Right atrium auricular region (tissue), 2 donors: ENCODE measurements at places on chromosomes 16 and 17. TPM values are rescaled to one million over a fixed set of nuclear protein-coding genes. Genes with fewer than 3 reads are reported as not detected.

GRCh38 chr17:40952661-40953060 lies 14.1 kb downstream of the KRT39 start:
- H3K4me1 ChIP-seq, result no peaks in the 10 kb centered on the region
- no peaks in the 10 kb centered on the region for H3K36me3 ChIP-seq
- DNase-seq, result no peak
- no peak overlapping the region for H3K27ac ChIP-seq

- DNase-seq, result peak; percentile 82
- H3K27me3 ChIP-seq, result no peaks in the 10 kb centered on the region
- no peaks in the 10 kb centered on the region for H3K4me1 ChIP-seq
Measured at GRCh38 chr17:57243171-57243622, 13.1 kb upstream of the MSI2 start.

GRCh38 chr17:43945074-43945829 lies 3.0 kb upstream of the PPY start:
- no peaks in the 10 kb centered on the region for H3K27me3 ChIP-seq
- H3K4me1 ChIP-seq, result no peaks in the 10 kb centered on the region
- no peak for DNase-seq
- H3K4me3 ChIP-seq, result no peak overlapping the region

DNA sequence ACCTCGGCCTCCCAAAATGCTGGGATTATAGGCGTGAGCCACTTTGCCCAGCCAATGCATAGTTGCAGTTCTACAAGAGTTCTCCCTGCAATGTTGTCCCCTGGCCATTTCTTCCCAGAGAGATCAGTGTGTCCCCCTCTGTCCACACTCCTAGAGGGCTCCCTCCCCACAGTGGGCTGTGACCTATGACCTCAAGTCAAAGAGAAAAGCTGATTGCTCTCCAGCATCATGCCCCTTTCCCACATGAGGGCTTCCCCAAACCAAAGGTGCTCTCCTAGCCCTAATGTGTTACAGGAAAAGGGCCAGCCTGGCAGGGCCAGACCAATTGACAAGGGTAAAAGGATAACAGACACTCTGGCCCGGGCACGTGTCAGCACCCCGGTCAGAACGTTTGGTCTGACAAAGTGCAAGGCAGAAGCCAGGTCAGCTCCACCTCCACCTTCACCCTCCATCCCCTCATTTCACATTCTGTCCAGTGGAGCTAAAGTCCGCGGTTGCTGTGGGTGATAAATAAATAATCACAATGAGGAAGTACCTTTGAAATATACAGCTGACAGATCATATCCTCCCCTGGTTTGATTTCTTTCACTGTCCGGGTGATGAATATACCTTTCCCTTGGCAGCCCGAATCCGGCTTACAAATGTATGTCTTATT lies 17.8 kb downstream of the TTLL6 start:
- DNase-seq, result no peak
- H3K27ac ChIP-seq, result no peak overlapping the region
- H3K4me1 ChIP-seq, result no peaks in the 10 kb centered on the region

GRCh38 chr16:72985148-72985941 lies 62.6 kb downstream of the ZFHX3 start:
- H3K27ac ChIP-seq, result peak overlapping the region; percentile 71
- DNase-seq, result peak; percentile 93
- no peak overlapping the region for H3K4me3 ChIP-seq
- H3K27me3 ChIP-seq, result no peaks in the 10 kb centered on the region
- no peaks in the 10 kb centered on the region for H3K36me3 ChIP-seq
- H3K4me1 ChIP-seq, result peaks cover 58% of the 10 kb centered on the region

GRCh38 chr17:72640415-72641165 lies 451.9 kb downstream of the SLC39A11 start:
- no peaks in the 10 kb centered on the region for H3K36me3 ChIP-seq
- no peaks in the 10 kb centered on the region for H3K27me3 ChIP-seq
- H3K4me3 ChIP-seq, result no peak overlapping the region
- H3K4me1 ChIP-seq, result no peaks in the 10 kb centered on the region

DNA sequence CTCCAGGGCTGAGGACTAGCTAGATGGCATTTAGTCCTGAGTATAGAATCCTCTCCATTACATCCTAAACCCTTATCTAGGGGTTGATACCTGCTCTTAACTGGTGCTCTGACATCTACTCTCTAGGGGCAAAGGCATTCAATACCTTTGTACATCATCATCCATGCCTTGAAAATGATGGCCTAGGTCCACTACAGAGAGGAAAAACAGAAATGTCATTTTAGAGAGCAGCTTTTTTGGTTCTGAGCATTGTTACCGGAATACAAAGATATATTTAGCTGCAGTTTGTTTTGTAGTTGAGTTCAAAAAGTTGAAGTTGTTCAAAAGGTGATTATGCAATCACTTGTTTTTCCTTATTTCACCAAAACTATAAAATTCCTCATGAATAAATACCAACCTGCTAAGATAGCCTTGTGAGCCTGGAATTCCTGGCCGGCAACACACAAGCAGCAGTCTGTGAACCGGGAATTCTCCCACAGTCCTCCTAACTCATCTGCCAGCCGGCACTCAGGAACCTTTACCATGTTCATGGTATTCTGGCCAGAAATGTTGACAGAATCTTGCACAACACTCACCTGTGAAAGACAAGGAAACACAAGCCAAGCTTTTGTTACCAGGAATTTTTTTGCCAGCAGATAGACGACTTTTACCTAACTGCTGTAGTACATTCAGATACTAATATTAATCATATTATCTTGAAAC lies 35.4 kb downstream of the NXPH3 start:
- no peak overlapping the region for H3K27ac ChIP-seq
- H3K27me3 ChIP-seq, result no peaks in the 10 kb centered on the region
- DNase-seq, result no peak
- H3K4me1 ChIP-seq, result peaks cover 22% of the 10 kb centered on the region
- peaks cover 74% of the 10 kb centered on the region for H3K36me3 ChIP-seq

DNA sequence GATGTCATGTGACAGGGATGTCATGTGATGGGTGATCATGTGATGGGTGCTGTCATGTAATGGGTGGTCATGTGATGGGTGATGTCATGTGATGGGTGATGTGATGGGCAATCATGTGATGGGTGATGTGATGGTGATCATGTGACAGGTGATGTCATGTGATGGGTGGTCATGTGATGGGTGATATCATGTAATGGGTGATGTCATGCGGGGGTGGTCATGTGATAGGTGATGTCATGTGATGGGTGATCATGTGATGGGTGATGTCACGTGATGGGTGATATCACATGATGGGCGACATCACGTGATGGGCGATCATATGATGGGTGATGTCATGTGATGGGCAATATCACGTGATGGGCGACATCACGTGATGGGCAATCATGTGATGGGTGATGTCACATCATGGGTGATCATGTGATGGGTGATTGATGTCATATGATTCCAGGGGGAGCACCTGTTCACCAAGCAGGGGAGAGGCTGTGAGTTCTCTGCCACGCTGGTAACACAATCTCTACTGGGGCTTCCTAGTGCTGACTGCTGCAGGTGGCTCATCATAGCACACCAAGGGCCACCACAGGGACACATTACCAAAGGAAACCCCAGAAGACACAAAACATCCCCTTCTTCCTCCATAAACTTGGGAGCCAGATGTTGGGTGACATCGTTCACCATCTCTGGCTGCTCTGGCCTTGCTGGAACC lies 16.5 kb downstream of the CD300LB start:
- H3K4me3 ChIP-seq, result no peak overlapping the region
- no peaks in the 10 kb centered on the region for H3K4me1 ChIP-seq
- no peak overlapping the region for H3K27ac ChIP-seq
- no peaks in the 10 kb centered on the region for H3K27me3 ChIP-seq
- no peaks in the 10 kb centered on the region for H3K36me3 ChIP-seq

DNA sequence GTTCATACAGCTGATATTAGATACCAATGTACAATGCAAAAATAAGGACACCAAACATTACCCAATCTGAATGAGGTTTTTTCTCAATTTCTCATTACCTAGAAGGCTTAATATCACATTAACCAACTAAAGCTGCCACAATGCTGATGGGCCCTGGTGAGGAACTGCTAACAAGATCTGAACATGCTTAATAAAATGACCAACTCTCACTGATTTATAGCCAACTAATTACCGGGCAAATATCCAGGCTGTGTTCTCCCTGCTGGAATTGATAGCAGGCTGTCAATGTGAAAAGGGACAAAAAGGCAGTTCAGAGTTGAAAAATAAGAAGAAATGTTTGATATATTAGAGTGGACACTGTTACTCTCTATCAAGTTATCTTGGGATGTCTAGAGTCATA lies 124.6 kb downstream of the TOX3 start:
- no peak overlapping the region for H3K27ac ChIP-seq
- no peak for DNase-seq
- H3K36me3 ChIP-seq, result no peaks in the 10 kb centered on the region
- H3K4me3 ChIP-seq, result no peak overlapping the region

GRCh38 chr17:36773039-36773438 lies 164.2 kb upstream of the LHX1 start:
- no peaks in the 10 kb centered on the region for H3K4me1 ChIP-seq
- H3K36me3 ChIP-seq, result no peaks in the 10 kb centered on the region
- DNase-seq, result no peak
- no peaks in the 10 kb centered on the region for H3K27me3 ChIP-seq
- no peak overlapping the region for H3K4me3 ChIP-seq

- no peak overlapping the region for H3K4me3 ChIP-seq
- no peaks in the 10 kb centered on the region for H3K27me3 ChIP-seq
- H3K27ac ChIP-seq, result no peak overlapping the region
- no peaks in the 10 kb centered on the region for H3K36me3 ChIP-seq
- H3K4me1 ChIP-seq, result no peaks in the 10 kb centered on the region
- DNase-seq, result no peak
Measured at GRCh38 chr17:40846515-40847144, 20.4 kb downstream of the KRT12 start.

GRCh38 chr17:68628576-68628957 lies 27.4 kb upstream of the FAM20A start:
- H3K27ac ChIP-seq, result no peak overlapping the region
- DNase-seq, result no peak
- no peaks in the 10 kb centered on the region for H3K27me3 ChIP-seq

GRCh38 chr17:57752031-57752905 lies 7.2 kb upstream of the CCDC182 start:
- no peak for DNase-seq
- no peaks in the 10 kb centered on the region for H3K27me3 ChIP-seq
- no peaks in the 10 kb centered on the region for H3K36me3 ChIP-seq
- peaks cover 6% of the 10 kb centered on the region for H3K4me1 ChIP-seq
- no peak overlapping the region for H3K4me3 ChIP-seq
- H3K27ac ChIP-seq, result no peak overlapping the region

- DNase-seq, result no peak
- H3K36me3 ChIP-seq, result no peaks in the 10 kb centered on the region
- no peak overlapping the region for H3K27ac ChIP-seq
- peaks cover 11% of the 10 kb centered on the region for H3K27me3 ChIP-seq
Measured at GRCh38 chr17:81961521-81962498, 823 bp upstream of the NOTUM start.

GRCh38 chr17:2615882-2616281 lies 22.4 kb downstream of the PAFAH1B1 start:
- DNase-seq, result no peak
- H3K4me3 ChIP-seq, result no peak overlapping the region
- H3K27ac ChIP-seq, result no peak overlapping the region
- H3K4me1 ChIP-seq, result peaks cover 42% of the 10 kb centered on the region

- H3K4me3 ChIP-seq, result no peak overlapping the region
- no peaks in the 10 kb centered on the region for H3K27me3 ChIP-seq
- no peaks in the 10 kb centered on the region for H3K36me3 ChIP-seq
- no peak for DNase-seq
- H3K27ac ChIP-seq, result no peak overlapping the region
Measured at GRCh38 chr17:36920032-36921005, 17.0 kb upstream of the LHX1 start.

- no peaks in the 10 kb centered on the region for H3K27me3 ChIP-seq
- H3K36me3 ChIP-seq, result no peaks in the 10 kb centered on the region
- H3K4me1 ChIP-seq, result peaks cover 23% of the 10 kb centered on the region
- H3K4me3 ChIP-seq, result no peak overlapping the region
- H3K27ac ChIP-seq, result peak overlapping the region; percentile 72
- DNase-seq, result no peak
Measured at GRCh38 chr17:15398291-15398690, 56.9 kb upstream of the TEKT3 start.

The KCNAB3 gene
- not detected for total RNA-seq

The DNAAF1 gene
- total RNA-seq, result not detected

The MFSD6L gene
- 0.12 TPM for total RNA-seq

The CHD3 gene
- total RNA-seq, result 17.6 TPM

The KRTAP4-16 gene
- total RNA-seq, result not detected

The IL17C gene
- total RNA-seq, result not detected

The CA7 gene
- not detected for total RNA-seq

The SLC47A1 gene
- 2.2 TPM for total RNA-seq
